ENCODE measurements at places on chromosomes 2 and 18. TPM values are rescaled to one million over a fixed set of nuclear protein-coding genes. Genes with fewer than 3 reads are reported as not detected.

- no peak for DNase-seq
Observed at GRCh38 chr18:58861861-58862301, 2.8 kb upstream of the ZNF532 start.

GRCh38 chr2:232502911-232503808 lies 15.5 kb upstream of the ECEL1 start:
- no peak for DNase-seq

- DNase-seq, result no peak
Observed at GRCh38 chr2:206984206-206984605, 44.9 kb downstream of the CPO start.

DNA sequence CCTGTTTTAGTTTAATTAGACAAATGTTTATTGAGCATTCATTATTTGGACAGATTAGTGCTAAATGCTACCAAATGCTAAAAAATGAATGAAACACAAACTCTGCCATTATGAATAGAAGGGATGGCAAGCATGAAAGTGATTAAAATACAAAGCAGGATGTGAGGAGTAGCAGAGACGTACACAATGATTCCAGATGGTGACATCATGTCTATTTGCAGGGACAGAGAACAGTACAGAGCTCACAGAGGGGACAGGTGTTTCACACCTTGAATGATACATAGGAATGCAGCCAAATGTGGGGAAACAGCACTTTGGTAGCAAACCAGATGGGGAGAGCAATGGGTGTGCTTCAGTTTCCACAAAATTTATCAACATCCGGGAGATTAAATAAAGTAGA lies 76.3 kb downstream of the CD226 start:
- no peak for DNase-seq

GRCh38 chr2:141498561-141498960 lies 632.3 kb downstream of the LRP1B start:
- no peak for DNase-seq

DNA sequence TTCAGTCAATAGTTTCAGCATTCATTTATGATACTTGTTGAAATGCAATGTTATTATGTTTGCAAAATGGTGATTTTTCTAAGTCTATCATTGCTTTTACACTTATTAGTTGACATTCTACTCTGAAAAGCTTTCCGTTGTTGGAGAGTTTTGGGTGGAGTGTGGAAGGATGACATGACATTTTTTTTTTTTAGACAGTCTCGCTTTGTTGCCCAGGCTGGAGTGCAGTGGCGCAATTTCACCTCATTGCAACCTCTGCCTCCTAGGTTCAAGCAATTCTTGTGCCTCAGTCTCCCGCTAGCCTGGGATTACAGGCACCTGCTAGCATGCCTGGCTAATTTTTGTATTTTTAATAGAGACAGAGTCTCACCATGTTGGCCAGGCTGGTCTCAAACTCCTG lies 29.8 kb downstream of the PIKFYVE start:
- no peak for DNase-seq

- no peak for DNase-seq
Observed at GRCh38 chr2:9975805-9976447, 24.4 kb downstream of the GRHL1 start.

- no peak for DNase-seq
Observed at GRCh38 chr2:41729800-41730364, 317.9 kb upstream of the PKDCC start.

- DNase-seq, result no peak
Observed at GRCh38 chr18:7307526-7307925, 76.6 kb downstream of the LRRC30 start.

Gene MYL1
- not detected for total RNA-seq

Gene HAAO
- 5.6 TPM for total RNA-seq

Gene C2orf78
- not detected for total RNA-seq

Gene DARS1
- 77.4 TPM for total RNA-seq

Gene TTC39C
- 27.0 TPM for total RNA-seq

Gene PLGLB2
- total RNA-seq, result 1.4 TPM

Gene MYO3B
- not detected for total RNA-seq

Gene TEX261
- 21.3 TPM for total RNA-seq
